ENCODE measurements at places on chromosomes 1 and 21.

GRCh38 chr1:224333309-224333926, 3.4 kb upstream of the NVL start:
- peak; percentile 55 for DNase-seq

GRCh38 chr1:156707417-156708217, 2.2 kb upstream of the CRABP2 start:
- no peak for DNase-seq

DNA sequence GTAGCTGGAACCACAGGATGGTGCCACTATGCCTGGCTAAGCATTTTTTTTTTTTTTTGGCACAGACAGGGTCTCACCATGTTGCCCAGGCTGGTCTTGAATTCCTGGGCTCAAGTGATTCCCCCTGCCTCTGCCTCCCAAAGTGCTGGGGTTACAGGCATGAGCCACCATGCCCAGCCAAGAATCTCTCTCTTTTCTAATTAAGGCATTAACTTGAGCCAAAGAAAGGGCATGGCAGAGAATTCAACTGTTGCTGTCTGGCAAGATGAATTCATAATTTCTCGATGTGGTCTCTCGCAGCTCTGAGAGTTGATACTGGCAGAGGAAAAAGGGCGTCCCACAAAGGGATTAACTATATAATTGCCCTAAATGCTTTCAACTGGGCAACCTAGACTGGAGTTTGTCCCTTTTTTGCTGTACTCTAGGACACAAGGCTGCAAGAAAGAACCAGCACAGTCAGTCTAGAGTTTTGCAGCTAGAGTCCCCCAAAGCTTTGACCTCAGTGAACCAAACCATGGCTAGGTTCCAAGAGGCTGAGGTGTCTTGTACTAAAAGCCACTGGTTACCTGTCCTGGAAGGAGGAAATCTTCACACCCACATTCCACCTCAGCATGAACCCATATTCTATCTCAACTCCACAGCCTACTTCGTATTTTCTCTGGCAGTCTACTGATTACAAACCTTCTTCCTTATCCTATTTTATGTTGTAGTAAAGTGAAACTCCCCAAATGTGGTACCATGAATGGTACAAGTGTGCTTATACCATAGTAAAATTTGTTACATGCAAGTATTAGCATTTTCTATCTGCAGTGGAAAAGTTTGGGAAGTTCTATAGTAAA, 51.2 kb downstream of the OPTC start:
- no peak for DNase-seq

- no peak for DNase-seq
Measured at GRCh38 chr1:10583641-10584040, 108.9 kb downstream of the PEX14 start.

DNA sequence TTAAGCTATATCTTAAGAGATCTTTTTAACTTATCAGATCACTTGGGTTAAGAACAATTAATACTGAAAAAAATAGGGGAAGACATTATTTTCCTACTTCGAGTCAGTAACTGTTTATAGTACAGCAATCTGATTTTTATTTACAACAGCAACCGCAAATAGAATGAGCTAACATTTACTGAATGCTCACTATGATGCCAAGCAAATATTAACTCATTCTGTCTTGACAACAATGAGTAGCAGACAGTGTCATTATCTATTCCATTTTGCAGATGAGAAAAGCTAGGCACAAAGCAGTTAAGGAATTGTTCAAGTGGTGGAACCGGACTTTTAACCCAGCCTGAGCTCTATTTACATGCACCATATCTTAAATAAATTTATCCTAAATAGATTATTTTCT, 273.7 kb downstream of the NTNG1 start:
- DNase-seq: no peak

DNA sequence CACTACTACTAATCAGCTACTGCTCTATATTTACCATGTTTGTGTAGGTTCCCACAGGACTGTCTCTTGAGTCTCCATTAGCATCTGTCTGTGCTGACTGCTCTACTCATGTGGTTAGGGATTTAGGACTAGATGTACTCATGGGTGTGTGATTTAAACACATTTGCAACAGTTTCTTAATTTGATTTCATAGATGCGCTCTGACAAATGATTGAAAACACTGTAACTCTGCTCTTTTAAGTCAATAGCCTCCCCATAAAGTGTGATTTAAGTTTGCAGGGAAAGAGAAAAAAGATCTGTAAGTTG, 809.3 kb downstream of the NCAM2 start:
- no peak for DNase-seq

DNA sequence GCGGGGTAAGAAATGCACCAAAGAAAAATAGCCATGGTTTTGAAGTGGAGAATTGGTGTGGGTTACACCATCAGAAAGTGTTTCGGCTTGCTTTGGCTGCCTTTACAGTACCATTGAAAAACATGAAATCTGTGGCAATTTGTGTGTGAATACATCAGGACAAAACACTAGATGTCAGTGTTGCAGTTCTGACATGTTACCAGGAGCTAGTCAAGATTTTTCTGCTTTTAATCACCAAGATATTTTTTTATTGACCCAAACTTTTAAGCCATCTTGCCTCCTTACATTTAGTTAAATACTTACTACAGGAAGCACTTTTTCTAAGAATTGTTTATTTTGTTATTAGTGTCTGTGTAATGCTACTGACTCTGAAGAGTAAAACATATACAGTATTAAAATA, 14.3 kb downstream of the RRP15 start:
- no peak for DNase-seq

- no peak for DNase-seq
Measured at GRCh38 chr1:41355356-41355755, 5.9 kb upstream of the FOXO6 start.

DNA sequence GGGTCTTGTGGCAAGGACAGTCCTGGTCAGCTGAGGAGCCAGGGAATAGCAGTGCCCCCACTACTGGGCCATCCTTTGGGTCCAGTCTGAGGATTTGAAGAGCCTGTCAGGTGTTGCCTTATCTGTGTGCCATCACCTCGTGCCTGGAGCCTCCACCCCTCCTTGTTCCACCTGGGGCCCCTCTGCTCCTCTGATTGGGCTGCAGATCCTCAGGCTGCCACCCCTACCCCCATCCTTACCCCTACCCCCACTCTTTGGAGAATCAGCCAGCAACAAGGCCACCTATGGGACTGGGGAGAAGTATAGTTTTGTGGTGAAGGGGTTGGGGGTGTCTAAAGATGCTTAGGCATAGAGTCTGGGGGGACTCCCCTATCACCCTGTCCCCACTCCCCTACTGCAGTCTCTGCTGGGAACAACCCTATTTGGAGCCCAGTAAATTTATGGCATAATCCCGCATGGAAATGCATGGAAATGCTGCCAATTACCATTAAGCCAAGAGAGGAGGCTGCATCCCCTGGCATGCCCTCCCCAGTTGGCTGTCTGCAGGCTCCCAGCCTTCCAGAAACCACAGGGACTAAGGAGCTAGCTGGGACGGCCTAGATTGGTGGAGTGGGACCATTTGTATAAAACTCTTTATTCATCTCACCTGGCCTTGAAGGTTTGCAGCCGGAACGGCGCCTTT, 142.7 kb upstream of the CSF3R start:
- DNase-seq: no peak

- DNase-seq: no peak
Measured at GRCh38 chr1:206829875-206830274, 35.5 kb upstream of the IL20 start.

- no peak for DNase-seq
Measured at GRCh38 chr1:206000641-206001339, 2.4 kb downstream of the RAB7B start.

DNA sequence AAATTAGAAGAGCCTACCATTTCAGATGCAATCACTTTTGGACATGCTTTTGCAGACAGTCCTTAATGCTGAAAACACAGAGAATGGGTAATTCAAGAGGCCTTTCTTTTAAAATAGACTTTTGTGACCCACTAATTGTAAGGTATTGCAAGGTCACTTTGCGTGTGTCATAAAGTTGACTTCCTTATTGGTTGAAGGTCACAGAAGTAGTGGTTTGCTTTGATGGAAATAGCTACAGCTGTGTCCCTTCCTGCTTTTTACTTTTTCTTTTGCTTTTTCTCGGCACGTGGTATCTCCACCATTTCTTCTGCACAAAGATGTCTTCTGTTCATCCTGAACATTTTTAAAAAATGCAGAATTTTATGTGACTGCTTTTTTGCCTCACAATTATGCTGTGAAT, 146.8 kb downstream of the DYRK1A start:
- no peak for DNase-seq

- DNase-seq: peak; percentile 71
Measured at GRCh38 chr1:84995484-84996334, 1.2 kb downstream of the MCOLN2 start.

DNA sequence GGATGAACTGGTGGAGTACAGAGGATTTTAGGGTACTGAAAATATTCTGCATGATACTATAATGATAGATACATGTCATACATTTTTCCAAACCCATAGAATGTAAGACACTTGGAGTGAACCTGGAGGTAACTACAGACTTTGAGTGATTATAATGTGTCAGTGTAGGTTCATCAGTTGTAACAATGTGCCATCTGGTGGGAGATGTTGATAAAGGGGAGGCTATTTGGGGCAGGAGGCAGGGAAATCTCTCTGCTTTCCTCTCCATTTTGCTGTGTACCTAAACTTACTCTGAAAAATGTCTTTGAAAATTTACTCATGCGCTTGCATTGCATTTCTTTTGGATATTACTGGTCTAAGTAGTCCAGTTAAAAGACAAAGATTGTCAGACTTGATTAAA, 35.2 kb downstream of the PTBP2 start:
- DNase-seq: no peak

DNA sequence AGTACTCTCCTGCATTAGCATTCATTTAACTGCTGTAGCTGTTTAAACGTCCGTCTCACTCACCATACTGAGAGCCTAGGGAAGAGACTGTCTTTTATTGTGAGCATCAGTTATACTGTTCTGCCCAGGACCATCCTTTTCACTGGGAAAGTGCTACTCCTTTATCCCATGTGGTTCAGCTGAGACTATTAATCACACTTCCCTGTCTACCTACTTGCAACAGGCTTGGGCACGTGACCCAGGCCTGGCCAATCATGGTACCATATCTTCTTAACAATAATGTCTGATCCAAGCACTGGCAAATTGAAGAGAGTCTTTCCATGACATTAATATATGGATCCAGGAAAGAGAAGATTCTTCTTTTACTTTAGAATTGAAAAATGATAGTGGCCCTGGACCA, 108.1 kb downstream of the TM2D1 start:
- DNase-seq: no peak

- no peak for DNase-seq
Measured at GRCh38 chr21:16426936-16427335, 697.2 kb downstream of the USP25 start.

Data from GM13976 (cell line).